Thyroid gland (tissue), 4 donors: ENCODE measurements at places on chromosomes 4 and X.

GRCh38 chr4:137531986-137532868 is at the start of gene PCDH18:
Gene PCDH18, minus strand, starts transcription at chr4:137532494. Its CDS starts 406 bp downstream, at chr4:137532088.
- peak; percentile 90 for DNase-seq

DNA sequence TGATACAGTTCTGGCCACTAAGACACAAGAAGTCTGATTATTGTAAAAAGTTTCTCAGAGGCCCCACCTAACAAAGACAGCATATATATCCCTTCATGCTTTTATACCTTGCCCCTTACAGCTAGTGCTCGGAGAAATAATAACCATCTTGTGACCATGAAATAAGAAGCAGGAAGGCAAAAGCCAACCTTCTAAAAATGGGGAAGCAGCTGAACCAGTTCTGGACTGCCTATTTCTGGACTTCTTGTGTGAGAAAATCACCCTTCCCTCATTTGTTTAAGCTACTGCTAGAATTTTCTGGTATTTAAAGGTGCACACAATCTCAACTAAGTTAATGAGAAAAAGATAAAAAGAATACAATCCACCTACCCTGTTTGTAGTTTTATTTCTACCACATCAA is 87.5 kb downstream of the CNOT6L start:
- DNase-seq = no peak

- DNase-seq = no peak
Measured at GRCh38 chr4:41832961-41833360, 84.4 kb upstream of the PHOX2B start.

- DNase-seq = peak; percentile 84
Measured at GRCh38 chr4:1365271-1366178, 18.5 kb downstream of the UVSSA start.

GRCh38 chr4:80540785-80541469 is 205.4 kb downstream of the CFAP299 start:
- no peak for DNase-seq

DNA sequence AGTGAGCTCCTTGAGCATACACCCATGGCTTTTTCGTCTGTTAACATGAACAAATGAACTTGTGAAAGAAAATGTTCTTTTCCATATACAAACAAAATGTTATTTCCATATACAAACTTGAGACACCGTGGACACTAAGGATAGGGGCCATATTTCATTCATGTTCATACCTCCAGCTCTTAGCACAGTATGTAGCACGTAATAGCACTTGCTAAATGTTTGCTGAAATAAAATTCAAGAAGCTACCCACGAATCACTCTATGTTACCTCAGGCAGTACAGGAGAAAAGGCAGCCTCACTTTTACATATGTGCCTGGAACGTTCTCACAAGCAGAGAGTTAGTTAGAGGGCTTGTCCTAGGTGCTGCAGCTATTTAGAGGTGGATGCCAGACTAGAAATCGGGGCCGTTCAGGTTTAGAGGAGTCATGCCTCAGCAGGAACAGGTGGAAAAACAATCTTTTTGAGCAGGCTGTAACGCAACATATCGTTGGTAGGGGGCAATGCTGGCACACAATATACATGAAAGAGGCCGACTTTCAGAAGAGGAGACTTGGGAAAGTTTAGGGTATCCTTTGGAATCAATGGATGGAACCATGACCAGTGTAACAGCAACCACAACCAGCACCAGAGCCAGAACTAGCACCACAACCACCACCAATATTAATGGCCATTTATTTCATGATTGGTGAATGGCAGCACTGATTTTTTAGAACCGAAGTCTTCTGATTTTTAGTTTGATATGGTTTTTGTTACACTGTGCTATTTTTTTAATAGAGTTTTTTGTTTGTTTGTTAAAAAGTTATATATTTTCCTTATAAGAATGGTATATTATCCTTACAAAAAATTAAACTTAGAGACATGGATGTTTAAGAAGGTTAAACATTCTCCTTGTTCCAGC is 14.8 kb upstream of the PAQR3 start:
- DNase-seq = no peak

GRCh38 chrX:13716905-13717304 is 17.5 kb downstream of the TRAPPC2 start:
- DNase-seq = peak; percentile 12

DNA sequence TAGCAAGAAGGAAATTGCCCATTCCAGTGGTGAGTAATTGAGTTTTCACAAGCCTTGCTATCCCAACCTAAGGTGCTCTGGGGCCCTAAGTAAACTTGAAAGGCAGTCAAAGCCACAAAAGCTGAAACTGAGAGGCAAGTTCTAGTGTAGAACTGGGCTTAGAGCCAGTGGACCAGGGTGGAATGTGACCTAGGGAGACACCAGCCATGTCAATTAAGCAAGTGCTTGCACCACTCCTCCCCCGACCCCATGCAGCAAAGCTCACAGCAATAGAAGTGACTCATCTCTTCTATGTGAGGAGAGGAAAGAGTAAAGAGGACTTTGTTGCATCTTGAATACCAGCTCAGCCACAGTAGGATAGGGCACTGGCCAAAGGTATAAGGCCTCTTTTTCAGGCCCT is 486.1 kb upstream of the POU3F4 start:
- DNase-seq = no peak

DNA sequence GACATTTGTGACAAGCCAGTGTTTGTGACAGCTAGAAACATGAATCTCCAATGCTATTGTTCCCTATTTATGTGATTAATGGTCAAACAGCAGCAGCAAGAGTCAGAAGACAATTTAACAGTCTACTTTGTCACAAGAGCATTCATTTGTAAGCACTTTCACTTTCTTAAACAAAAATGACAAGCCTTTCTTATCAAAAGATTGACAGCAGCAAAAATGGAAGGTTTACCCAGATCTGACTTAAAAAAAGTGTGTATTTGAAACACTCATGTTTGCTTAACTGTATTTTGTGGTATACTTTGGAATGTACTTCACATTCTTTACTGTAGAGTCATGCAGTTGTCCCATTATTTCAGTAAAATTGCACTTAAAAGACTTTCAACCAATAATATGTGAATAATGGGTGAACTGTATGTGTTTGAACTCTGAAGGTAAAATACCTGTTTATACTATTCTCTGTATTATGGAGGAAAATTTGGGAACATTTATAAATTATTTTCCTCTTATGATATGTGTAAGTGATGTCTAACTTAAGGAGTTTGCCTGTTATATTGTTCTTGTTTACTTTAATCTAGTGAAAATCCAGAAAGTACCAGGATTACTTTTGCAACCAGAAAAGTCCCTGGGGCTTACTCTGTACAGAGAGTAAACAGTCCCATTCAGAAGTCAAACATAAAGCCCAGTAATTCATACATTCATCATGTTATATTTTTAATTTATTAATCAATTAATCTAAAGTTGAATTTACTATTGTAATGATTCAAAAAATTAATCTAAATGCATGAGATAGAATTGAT is 314.9 kb upstream of the TRAM1L1 start:
- no peak for DNase-seq

- no peak for DNase-seq
Measured at GRCh38 chrX:108516184-108516583, 76.5 kb downstream of the COL4A5 start.

- no peak for DNase-seq
Measured at GRCh38 chr4:23680671-23681518, 209.0 kb downstream of the PPARGC1A start.

DNA sequence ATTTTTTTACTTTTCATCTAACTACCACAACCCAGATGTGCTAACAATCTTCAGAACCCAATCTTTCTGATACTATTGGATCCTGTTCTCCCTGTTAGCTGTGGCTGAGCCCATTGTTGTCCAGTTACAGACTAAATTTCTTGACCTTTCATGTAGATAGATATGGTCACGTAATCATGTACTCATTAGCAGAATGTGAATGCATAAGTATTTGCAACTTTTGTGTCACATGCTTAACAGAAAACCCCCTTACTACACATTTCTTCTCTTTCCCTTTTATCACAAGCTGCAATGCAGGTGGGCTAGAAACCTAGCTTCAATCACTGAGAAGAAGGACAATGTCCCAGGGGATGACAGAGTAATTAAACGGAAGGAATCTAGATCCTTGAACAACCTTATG is 13.1 kb upstream of the FAM13A start:
- no peak for DNase-seq

- no peak for DNase-seq
Measured at GRCh38 chrX:71543316-71543715, 10.4 kb downstream of the OGT start.

- no peak for DNase-seq
Measured at GRCh38 chr4:14124816-14125215, 497.3 kb upstream of the BOD1L1 start.

GRCh38 chrX:14776901-14777300 is 96.0 kb downstream of the FANCB start:
- no peak for DNase-seq

GRCh38 chr4:20483416-20483815 is 216.8 kb upstream of the PACRGL start:
- no peak for DNase-seq

DNA sequence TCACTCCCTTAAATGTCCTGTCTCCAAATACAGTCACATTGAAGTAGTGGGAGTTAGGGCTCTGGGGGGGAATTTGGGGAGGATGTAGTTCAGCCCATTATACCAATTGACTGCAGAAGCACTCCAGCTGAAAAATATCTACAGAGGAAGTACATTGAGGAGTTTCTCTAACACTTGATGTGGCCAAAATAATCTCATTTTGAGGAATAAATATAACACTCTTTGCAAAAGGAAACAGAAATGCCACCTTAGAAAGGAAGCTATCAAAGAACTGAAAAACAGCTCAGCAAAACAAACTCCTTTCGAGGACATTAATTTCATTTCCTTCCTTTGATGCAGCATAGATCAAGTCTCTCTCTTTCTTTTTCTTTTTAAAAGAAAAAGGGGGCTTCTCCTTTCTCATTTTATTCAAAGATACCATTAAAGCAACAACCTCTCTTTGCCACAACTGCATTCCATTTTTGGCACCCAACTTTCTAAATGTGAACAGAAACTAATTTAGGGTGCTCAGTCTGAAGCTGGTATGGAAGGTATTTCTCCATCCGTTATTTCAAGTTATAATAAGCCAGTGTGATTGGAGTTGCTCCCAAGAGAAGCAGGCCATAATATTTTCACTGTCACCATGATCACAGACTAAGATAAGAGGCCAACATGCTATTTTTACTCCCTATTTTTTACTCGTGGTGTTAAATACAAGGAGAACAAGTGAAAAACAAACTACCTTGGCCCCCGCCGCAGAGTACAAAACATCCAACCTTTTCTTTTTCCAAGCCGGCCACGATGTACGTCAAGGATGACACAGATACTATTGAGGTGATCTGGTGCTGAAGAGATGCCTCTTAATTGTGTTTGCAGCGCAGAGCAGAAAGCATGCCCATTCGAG is 230.4 kb upstream of the GATB start:
- DNase-seq = no peak

GRCh38 chr4:181962321-181962720 is 280.9 kb upstream of the TENM3 start:
- DNase-seq = no peak

GRCh38 chr4:15109600-15109999 is 107.3 kb downstream of the CPEB2 start:
- DNase-seq = no peak

GRCh38 chr4:62080431-62080830 is 880.3 kb downstream of the ADGRL3 start:
- DNase-seq = no peak

- DNase-seq = no peak
Measured at GRCh38 chr4:4462970-4463369, 76.1 kb downstream of the NSG1 start.

- DNase-seq = no peak
Measured at GRCh38 chr4:108590776-108591175, 29.6 kb upstream of the RPL34 start.

- DNase-seq = peak; percentile 12
Measured at GRCh38 chrX:71938371-71938770, 27.7 kb downstream of the NHSL2 start.

DNA sequence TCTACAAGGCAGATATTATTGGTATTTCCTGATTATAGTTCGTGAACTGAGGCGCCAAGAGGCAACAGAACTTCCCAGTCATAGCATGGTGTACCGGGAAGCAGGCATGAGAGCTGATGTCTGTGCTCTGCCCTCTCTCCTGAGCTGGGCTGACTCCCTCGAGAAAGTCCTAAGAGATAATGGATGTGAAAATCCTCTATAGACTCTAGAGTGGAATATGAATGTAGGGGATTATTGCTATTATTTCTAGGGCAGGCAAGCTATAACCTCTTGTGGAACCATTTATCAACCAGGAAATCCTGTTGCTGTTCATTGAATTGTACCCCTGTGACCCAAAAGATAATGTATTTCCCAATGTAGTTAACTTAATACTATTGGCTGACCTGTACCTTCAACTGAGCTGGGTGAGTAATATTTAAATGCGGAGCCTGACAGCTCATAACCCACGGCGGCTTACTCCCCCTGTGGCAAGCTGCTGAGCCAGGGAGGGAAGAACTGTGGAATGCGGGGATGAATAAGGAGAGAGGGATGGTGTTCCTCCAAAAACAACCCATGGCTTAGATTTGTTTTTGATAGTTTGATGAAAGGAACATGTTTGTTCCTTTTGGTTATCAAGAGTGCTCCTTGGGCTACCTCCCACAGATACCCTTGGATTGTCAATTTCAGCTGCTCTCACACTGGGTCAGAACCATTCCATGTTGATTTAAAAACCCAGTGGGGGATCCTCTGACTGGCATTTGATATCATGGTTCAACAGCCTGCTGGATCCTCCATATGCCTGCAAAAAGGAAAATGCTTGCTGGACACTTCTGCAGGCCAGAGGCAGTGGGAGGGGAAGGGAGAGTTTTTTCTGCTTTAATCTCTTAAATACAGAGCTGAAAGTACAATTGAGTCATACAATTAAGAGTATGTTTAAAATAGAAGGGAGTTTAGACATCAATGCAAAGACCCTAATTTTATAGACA is 339.0 kb upstream of the BOD1L1 start:
- DNase-seq = no peak

DNA sequence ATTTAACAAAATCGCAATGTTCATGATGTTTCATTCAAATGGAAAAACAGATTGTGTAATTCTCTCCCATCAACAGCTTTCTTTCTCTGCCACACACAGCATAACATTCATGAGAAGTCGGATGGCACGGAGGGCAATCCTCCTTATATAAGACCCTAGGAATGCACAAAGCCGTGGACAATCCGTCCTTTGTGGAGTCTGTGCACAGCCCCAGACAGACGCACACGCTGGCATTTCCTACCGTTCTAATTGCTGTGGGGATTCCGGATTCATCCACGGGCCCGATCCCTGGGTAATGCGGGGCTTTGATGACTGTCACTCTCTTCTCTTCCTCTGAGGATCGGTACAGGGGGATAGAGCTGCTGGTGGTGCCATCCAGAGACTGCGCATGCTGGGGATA is 121.9 kb upstream of the PDLIM3 start:
- no peak for DNase-seq

- no peak for DNase-seq
Measured at GRCh38 chrX:24610516-24610915, 36.6 kb downstream of the PCYT1B start.

DNA sequence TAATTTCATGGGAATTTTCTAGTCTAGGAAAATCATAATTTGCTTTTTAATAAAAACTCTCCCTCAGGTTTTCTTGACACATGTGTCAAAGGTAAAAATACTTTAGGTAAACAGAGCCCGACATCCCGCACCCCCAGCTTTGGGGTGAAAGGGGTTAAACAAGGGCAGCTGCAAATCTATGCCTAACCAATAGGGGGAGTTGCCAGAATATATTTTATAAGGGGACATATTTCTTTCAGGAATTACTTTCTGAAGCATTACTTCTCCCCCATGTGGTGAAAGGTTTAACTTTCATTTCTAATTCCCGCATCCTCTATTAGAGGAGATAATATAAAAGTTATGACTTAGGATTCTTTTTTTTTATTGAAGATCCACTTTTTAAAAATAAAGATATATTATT is 53.9 kb upstream of the HEPH start:
- DNase-seq = no peak

GRCh38 chr4:125837493-125838201 is 522.9 kb downstream of the FAT4 start:
- DNase-seq = no peak
